ENCODE measurements at places on chromosomes 4 and X.

DNA sequence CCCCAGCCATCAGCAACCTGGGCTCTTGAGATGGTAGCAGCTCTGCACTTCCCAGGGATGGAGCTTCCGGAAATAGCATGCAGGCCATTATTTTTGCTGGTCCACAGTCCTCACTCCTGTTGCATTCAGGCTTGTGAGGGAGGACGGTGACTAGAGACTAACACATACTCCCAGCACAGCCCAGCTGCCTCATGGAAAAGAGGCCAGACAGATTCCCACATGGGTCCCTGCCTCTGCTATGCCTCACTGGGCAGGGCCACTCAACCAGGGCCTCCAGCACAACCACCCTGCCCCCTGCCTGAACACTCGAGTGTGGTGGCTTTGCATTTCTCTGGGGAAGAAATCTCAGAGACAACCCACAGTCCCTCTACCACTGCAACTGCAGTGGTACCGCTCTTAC lies 1195.1 kb downstream of the PCDH18 start:
- DNase-seq, result no peak

GRCh38 chr4:73018595-73018994 lies 50.9 kb downstream of the COX18 start:
- DNase-seq, result no peak

- DNase-seq, result no peak
Measured at GRCh38 chrX:43703211-43703791, 47.2 kb downstream of the MAOA start.

DNA sequence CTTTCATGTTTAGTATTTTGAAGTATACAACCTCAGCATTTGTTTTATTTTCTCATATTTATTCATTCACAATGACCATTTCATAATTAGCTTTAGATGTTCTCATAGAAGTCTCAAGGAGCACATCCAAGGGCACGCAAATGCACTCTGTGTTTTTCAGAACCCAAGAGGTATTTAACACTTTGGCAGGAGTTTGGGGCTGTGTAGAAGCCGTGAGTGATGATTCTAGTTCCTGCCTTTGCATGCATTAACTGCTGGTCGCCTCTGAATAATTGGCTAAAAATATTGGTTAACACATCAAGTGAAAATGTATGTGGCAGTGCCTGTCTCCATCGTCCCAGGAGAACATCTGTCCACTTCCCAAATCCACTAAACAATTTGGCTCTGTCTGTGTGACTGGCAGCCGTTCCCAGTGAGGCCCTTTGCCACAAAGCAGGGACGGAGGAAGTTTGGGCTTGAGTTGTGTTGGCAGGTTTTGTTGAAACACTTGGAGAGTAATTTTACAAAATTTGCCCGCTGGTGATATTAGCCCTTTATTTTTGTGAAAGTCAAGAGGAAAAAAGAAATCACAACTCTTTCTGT lies 730.7 kb upstream of the SLIT2 start:
- no peak for DNase-seq

DNA sequence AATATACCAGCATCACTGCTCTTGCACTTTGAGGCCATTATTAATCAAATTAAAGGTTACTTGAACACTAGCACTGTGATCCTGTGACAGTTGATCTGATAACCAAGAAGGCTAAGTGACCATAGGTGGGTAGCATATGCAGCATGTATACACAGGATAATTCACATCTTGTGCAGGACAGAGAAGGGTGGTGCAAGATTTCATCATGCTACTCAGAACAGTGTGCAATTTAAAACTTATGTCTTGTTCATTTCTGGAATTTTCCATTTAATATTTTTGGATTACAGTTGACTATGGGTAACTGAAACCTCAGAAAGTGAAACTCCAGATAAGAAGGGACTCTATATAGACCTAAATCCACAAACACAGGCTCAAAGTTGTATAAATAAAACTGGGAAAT lies 78.2 kb upstream of the PDE5A start:
- no peak for DNase-seq

DNA sequence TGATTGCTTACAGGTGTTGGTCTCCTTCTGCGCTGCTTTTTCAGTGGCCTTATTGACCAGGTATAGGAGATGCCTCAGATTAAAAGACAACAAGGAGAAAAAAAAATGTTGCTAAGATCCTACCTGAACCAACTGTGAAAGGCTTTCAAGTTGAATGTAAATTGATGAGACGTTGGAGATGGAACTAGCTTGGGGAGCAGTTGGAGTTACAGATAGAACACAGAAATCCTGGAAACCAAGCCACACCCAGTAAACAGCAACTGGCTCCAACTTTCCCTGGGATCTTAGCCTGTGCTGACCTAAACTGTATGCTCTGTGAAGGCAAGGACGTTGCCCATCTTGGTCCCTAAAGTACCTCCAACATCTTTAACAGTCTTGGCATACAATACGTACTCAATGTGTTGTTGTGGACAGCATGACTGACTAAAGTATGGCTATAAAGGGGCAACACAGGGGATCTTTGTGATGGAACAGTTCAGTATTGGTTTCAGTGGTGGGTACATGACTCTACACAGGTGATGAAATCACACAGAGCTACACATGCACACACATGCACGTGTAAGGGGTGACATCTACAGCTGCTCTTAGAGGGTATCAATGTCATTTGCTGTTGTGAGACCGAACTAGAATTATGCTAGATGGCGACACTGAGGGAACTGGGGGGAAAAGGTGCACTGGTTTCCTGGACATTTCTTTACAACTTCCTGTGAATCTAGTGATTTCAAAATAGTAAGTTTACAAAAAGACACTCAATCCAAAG lies 22.3 kb downstream of the GAB3 start:
- no peak for DNase-seq

DNA sequence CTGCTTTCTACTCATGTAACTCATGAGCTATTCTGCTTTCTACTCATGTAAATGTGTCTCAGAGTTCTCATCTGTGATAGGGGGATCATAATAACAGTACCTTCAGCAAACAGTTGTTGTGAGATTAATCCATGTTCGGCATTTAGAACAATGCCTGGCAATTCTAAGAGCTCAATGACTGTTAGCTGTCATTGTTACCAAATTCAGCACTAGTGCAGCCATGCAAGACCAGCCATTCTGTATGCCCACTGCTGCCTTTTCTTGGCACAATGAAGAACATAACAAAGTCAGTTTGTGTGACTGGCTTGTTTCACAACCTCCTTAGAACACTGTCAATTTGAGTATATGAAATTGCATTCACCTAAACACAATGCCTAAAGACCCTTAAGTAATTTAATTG lies 163.2 kb downstream of the ANK2 start:
- DNase-seq, result no peak

DNA sequence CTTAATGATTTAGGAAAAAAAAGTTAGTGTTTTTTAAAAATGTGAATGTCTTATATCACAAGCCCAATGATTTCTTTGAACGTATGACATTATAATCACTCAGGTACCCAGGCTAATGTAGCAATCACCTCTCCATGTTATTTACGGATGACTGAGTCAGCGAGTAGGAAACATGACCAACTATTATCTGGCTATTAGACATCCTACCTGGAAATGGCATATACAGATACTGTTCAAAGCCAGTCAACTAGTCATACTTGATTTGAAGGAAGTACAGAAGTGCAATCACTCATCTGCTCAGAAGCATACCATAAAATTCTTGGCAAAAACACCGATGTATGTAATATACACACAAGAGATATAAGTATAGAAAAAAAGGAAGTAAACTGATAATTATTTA lies 732.5 kb downstream of the ARAP2 start:
- DNase-seq, result no peak

GRCh38 chr4:72408568-72408967 lies 160.5 kb downstream of the ADAMTS3 start:
- DNase-seq, result no peak

Data from inflammatory macrophage treated with lipopolysaccharide for 1 hour (primary cell).